ENCODE measurements at places on chromosomes 2 and 18. TPM values are rescaled to one million over a fixed set of nuclear protein-coding genes. Genes with fewer than 3 reads are reported as not detected.

GRCh38 chr2:129870685-129871241 is 108.7 kb upstream of the RAB6C start:
- DNase-seq, result no peak

DNA sequence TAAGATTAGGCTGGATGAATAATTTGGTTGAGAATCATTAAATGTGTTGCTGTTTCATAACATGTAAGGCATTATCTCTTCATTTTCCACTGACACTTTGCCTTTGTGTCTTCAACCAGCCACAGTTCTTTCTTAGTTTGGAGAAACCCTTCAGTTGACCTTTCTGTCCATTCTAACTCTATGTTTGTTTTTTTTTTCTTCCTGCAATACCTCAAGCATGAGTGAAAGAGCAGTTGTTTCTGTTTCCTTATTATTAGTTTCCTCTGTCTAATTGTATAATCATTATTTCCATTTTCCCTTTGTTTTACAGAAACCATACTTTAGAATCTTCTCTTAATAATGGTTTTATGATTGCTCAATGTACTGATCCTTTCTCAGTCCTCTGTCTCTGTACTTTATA is 25.6 kb downstream of the HADHB start:
- DNase-seq, result no peak

DNA sequence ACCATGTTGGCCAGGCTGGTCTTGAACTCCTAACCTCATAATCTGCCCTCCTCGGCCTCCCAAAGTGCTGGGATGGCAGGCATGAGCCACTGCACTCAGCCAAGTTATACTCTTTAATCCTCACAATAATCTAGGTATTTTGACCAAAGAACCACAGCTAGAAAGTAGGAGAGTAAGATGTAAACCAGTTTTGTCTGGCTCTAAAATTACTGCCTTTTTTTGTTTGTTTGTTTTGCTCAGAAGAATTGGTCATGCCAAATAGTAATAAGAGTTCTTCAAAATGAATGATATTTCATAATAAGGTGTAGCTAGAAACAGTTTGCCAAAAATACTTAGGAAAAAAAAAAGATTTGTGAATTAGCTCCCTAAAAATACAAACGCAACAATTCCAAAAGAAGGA is 36.7 kb downstream of the SCN2A start:
- no peak for DNase-seq

GRCh38 chr2:234422981-234423431 is 73.9 kb downstream of the ARL4C start:
- no peak for DNase-seq

- DNase-seq, result no peak
These were observed 53.6 kb upstream of the SLC14A1 start for GRCh38 chr18:45670281-45670962.

DNA sequence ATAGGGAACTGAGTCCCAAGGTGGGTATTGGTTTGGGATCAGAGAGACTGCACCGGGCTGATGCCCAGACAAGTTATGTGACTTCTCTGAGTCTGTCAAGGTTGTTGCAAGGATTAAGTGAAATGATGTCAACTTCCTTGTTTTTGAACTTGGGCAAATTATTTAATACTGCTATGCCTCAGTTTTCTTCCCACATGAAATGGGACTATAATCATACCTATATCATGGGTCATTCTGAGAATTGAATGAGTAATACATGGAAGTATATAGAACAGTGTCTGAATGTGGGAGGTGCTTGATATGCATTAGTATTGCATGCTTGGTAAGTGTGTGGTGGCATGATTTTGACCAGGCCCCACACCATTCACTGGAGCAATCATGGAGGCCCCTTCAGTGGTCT is 99.0 kb downstream of the PRKCE start:
- no peak for DNase-seq

GRCh38 chr2:119218478-119219064 is 5.1 kb upstream of the STEAP3 start:
- DNase-seq, result peak; percentile 46

GRCh38 chr2:188870289-188870688 is 103.9 kb upstream of the COL3A1 start:
- no peak for DNase-seq

DNA sequence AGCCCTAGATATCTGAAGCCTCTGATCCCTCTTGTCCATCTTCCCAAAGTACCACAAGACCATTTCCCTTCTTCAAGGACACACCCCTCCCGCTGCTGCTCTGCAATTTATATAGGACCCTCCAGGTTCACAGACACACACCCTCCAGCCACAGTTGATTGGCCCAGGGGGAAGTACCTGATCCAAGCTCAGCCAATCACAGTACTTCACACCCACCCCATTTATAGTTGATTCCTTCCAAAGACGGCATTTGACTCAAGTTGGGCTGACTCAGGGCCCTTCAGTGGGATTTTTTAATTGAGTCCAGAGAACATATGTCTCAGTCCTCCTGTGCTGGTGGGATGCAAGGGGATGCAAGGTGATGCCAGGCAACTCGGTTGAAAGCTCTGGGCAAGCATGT is 59.2 kb downstream of the GYPC start:
- no peak for DNase-seq

DNA sequence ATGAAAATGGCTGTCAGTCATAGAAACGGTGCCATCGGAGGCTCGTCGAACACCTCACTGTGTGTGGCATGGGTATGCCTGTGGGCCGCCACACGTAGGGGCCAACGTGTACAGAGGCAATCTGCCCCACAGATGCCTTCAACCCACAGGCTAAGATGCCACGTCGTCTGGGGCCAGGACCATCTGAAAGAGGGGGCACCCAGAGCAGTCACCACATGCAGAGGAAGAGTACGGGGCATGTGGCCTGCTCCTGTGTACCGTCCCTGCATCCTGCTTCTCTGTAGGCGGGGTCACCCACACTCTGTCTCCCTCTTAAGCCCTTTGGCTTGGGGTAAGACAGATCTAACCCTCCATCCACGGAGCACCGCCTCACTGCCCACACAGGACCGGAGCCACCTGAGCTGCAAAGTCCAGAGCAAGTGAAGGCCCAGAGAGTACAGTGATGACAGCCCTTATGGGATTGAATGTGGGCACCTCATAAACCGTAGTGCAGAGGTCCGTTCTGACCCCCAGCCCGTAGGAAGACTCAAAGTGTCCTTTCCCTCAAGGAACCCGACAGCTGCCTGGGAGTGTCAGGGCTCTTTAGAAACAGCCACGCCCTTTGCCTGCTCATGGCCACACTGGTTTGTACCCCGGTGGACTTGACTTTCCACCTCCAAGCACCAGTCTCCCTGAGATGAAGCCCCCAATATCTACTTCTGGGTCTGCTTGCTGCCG is 66.2 kb downstream of the TWIST2 start:
- DNase-seq, result no peak

DNA sequence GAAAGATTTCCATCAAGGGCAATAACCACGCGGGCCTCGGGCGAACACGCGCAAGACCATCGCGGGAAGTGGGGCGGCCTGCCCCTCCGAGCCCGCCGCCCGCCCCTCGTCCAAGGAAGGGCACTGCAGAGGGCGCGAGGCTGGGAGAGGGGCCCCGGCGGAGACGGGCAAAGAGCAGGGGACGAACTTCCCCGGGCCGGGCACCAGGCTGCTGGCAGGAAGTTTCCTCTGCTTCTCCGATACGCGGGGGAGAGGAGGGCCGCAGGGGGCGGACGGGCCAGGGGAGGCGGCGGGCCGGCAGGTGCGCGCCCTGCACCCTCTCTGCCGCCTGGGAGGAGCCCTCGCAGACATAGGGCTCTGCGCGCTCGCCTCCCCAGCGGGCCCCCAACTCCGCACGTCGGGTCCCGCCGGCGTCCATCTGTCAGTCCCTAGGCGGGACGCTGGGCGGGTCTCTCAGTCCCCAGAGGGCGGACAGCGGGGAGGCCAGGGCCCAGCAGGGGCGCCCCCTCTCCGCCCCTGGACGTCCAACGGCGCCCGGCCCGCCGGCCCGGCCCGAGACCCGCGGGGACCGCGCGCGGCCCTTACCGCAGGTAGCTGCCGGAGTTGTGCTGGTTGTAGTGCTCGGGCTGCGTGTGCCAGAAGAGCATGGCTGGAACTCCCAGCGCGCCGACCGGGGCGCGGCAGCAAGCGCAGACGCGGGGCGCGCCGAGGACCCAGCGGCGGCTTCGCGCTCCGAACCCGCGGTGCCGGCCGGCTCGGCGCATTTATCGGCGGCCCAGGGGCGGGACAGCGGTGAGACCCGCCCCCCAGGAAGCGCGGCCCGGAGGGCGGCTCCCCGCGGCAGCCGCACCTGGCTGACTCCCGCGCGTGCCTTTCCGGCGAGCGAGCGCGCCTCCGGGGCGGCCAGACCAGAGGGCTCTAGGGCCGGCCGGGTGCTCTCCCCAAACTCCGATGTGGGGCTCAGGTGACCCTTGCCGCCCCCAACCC is at the start of gene TFCP2L1:
Gene TFCP2L1 (minus strand): TSS at position 740 of the 987 bp plus-strand sequence. CDS start 93 bp downstream, at position 647.
- DNase-seq, result peak; percentile 76

The CYTIP gene
- total RNA-seq, result not detected

The KCNG2 gene
- not detected for total RNA-seq

The MDH1B gene
- 4.1 TPM for total RNA-seq

The SERPINB5 gene
- total RNA-seq, result 25.5 TPM

The COL6A3 gene
- total RNA-seq, result 0.57 TPM

The EML6 gene
- total RNA-seq, result 3.7 TPM

The EMX1 gene
- total RNA-seq, result not detected

The ELOA2 gene
- not detected for total RNA-seq

The DSC2 gene
- total RNA-seq, result 13.9 TPM

All from PC-9 (cell line).